ENCODE measurements at places on chromosomes 1 and 21.

- DNase-seq = no peak
Observed at GRCh38 chr1:210413951-210414350, 85.2 kb downstream of the HHAT start.

DNA sequence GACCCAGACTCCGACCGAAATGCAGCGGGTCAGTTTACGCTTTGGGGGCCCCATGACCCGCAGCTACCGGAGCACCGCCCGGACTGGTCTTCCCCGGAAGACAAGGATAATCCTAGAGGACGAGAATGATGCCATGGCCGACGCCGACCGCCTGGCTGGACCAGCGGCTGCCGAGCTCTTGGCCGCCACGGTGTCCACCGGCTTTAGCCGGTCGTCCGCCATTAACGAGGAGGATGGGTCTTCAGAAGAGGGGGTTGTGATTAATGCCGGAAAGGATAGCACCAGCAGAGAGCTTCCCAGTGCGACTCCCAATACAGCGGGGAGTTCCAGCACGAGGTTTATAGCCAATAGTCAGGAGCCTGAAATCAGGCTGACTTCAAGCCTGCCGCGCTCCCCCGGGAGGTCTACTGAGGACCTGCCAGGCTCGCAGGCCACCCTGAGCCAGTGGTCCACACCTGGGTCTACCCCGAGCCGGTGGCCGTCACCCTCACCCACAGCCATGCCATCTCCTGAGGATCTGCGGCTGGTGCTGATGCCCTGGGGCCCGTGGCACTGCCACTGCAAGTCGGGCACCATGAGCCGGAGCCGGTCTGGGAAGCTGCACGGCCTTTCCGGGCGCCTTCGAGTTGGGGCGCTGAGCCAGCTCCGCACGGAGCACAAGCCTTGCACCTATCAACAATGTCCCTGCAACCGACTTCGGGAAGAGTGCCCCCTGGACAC lies 534 bp downstream of the C1orf56 start:
- peak; percentile 79 for DNase-seq

DNA sequence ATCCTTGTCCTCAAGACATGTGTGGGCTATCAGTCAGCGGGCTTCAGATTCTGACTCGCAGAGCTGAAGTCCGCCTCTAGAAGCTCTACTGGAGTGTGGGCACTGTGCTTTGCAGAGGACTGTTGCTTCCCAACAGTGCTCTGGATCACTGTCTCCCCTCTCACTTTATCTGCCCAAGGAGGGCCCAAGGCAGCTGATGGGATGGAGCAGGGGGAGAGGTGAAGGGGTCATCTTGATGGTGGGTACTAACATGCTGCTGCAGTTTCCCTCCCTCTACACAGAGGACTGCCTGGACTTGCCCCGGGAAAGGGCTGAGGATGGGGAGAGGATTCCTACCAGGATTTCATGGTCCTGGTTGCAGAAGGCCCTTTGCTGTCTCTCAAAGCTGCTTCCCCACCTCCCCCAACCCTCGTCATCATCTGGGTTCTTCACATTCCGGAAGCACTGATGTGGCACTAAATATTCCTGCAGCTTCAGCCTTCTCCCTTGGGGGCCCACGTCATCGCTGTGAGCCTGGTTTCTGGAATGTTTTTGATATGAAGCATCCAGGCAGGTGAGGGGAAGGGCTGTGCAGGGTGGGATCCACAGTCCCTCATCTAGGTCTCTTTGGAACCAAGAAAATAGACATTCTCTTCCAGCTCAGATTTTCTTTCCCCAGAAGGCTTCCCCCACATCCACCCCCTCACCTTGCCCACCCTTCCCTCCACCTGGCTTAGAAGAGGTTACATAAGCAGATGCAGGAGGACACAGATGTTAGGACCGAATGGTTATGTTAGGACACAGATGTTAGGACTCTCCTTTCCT lies 23.2 kb downstream of the NUAK2 start:
- DNase-seq = no peak

DNA sequence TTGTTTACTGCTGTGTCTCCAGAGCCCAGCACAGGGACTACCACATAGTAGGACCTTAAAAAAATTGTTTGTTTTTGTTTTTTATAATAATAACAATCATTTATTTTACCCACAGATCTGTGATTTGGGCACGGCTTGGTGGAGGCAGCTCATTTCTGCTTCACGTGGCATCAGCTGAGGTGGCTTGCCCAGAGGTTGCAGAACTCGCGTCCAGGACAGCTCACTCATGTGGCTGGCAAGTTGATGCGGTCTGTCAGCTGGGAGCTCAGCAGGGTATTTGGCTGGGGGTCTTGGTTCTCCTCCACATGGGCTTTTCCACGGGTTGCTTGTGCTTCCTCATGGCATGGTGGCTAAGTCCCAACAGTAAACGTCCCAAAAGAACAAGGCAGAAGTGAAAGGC lies 2.9 kb upstream of the SYNC start:
- no peak for DNase-seq

All from sciatic nerve (tissue), 2 donors.